ENCODE measurements at places on chromosomes 7 and 10.

DNA sequence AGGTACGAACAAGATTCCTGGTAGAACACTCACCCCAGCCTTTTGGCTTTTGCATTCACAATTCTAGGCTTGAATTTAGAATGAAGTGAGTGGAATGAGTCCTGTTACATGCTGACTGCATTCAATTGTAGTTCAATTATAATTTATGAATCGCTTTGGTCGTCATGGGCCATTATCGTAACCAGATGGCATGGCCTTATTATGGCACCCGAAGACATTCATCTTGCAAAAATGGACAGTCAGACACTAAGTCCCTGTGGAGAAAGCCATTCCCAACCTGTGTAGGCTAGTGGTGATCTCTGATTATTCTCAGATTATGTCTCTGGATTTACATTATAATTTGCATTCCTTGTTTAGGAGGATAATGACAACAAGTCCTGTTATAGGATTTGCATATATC is 292.4 kb upstream of the NPSR1 start:
- no peak for DNase-seq

DNA sequence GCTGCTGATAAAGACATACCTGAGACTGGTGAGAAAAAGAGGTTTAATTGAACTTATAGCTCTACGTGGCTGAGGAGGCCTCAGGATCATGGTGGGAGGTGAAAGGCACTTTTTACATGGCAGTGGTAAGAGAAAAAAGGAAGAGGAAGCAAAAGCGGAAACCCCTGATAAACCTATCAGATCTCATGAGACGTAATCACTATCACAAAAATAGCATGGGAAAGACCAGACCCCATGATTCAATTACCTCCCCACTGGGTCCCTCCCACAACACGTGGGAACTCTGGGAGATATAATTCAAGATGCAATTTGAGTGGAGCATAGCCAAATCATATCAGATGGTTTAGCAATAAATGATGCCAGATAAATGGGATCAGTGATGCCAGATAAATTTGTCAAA is 892.0 kb upstream of the CELF2 start:
- no peak for DNase-seq

- DNase-seq, result no peak
Measured at GRCh38 chr7:2357165-2357564, 2.5 kb downstream of the EIF3B start.

DNA sequence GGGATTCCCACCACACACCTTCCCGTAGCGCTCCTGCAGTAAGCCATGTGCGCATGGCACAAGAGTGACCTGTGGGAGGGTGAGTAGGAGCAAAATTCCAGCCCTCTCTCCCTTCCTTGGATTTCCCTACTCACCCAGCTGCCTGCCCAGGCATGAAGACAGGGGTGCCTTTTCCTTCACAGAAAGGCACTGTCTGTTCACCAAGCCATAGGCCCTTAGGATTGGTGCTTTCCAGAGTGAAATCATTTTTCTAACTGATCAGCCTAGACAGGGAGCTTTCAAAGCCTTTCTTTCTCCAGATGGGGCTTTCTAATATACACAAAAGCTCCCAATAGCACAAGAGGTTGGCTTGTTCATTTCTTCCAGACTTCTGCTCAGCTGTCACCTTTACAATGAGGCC is 79.7 kb downstream of the CTTNBP2 start:
- no peak for DNase-seq

DNA sequence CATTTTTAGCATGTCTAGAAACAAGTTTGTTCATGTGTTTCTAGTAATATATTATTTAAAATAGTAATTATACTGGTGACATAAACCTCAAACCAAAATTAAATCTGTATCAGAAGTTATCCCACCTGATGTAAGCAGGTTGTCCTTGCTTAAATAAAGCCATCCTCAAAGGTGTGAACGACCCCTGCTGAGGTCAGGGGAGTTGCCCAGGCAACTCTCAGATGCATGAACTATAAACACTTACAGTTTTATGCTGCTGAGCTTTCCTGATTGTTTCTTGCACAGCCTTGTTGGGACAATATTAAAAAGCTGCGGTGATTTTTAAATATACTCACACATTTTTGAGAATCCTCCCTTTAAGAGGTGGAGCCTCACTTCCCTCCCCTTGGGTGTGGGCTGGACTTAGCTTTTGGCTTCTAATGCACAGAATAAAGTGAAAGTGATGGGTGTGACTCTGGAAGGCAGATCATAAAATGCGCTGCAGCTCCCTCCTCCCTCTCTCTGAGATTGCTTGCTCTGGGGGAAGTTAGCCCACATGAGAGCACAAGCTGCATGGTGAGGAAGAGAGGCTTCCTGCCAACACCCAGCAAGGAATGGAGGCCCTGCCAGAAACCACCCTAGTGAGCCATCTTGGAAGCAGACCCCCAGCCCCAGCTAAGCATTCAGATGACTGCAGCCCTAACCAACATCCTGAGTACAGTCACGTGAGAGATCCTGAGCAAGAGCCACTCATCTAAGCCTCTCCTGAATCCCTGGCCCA is 152.7 kb downstream of the SKIDA1 start:
- peak; percentile 12 for DNase-seq

GRCh38 chr7:20279979-20280378 is 50.7 kb upstream of the ITGB8 start:
- no peak for DNase-seq

- peak; percentile 33 for DNase-seq
Measured at GRCh38 chr10:51422311-51423120, 276.9 kb downstream of the CSTF2T start.

GRCh38 chr10:5737352-5737751 is 52.7 kb downstream of the TASOR2 start:
- no peak for DNase-seq

DNA sequence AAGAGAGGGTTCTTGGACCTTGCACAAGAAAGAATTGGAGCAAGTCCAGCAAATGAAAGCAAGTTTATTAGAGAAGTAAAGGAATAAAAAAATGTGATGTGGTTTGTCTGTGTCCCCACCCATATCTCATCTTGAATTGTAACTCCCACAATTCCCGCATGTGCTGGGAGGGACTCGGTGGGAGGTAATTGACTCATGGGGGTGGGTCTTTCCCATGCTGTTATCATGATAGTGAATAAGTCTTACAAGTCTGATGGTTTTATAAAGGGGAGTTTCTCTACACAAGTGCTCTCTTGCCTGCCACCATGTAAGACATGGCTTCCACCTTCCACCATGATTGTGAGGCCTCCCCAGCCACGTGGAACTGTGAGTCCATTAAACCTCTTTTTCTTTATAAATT is 39.2 kb upstream of the FZD9 start:
- no peak for DNase-seq

GRCh38 chr10:22369434-22370072 is 24.3 kb downstream of the SPAG6 start:
- peak; percentile 19 for DNase-seq

DNA sequence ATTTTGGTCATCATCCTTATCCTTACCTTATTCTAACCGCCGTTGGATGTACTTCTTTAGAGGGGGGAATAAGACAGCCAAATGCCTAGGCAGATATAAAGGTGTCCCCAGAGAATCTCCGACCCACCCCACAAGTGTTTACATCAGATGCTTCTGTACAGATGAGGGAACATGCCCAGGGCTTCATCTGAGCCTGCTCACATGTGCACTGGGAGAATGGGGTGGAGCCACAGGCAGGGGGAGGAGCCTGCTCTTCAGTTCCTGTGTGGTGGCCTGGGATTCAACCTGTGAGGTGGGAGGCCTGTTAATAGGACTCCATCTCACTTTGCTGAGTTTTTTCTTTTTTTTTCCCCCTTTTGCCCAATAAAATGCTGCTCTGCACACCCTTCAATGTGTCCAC is 27.6 kb upstream of the OPTN start:
- no peak for DNase-seq

DNA sequence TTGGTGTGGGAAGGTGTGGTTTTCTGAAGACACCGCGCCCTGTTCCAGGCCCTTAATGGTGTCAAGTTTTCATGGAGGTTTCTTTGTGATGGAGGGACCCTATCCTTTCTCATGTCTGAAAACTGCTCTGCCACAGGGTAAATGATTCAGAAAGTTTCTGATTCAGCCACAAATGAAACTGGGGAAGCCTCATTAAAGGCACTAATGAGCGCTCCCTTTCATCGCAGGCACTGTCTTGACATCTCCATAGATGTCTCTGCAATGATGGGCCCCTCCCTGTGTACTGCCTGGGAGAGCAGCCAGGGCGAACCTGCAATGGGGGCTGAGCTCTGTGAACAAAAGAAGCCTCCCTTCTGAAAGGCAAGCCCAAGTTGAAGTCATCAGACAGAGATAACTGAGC is 355.3 kb downstream of the PRPF18 start:
- no peak for DNase-seq

DNA sequence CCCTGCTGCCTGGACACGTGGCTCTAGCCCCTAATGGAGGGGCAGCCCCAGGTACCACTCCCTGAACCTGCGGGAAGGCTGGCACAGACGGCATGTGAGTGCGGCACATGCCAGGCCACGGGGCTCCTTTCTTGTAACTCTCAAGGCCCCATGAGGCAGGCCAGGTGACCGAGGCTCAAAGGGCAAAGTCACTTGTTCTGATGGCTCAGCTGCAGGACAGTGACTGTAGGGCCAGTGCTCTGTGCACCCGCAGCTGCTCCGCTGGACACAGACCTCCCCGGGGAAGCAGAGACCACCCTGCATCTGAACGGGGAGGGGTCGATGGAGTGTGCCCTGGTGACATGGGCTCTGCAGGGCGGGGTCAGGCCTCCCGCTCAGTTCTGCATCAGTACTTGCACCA is 55.3 kb downstream of the PTPRE start:
- no peak for DNase-seq

DNA sequence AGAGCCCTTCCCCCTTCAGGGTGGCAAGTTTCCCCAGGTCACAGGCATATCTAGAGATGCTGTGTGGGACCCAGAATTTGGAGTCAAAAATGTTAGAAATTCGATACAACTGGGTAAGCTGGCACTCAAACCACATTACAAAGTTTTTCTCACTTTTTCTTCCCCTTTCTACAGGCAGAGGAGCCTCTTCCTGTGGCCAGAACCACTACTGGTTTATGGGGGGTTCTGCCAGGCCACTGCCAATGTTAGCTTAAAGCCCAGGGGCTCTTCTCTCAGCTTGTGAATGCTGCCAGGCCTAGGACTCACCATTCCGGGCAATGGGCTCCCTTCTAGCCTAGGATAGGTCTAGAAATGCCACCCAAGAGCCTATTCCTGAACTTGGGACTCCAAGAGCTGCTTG is 617.9 kb upstream of the PHF14 start:
- DNase-seq, result no peak

- DNase-seq, result no peak
Measured at GRCh38 chr7:4434306-4434705, 247.8 kb upstream of the FOXK1 start.

DNA sequence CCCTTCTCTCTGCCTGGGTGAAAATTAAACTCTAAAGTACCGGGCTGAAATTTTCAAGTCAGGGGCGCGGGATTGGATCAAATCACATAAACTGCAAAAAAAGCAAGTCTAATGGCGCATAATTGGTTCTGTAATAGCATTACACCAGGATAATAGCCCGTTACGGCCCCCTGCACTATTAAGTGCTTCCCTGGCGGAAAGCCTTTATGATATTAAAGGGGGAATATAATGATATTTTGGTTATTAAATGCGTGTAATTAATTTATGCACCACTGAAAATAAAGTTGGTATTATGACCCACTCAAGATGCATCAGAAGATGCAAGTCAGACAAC is 744 bp upstream of the DRGX start:
- no peak for DNase-seq

DNA sequence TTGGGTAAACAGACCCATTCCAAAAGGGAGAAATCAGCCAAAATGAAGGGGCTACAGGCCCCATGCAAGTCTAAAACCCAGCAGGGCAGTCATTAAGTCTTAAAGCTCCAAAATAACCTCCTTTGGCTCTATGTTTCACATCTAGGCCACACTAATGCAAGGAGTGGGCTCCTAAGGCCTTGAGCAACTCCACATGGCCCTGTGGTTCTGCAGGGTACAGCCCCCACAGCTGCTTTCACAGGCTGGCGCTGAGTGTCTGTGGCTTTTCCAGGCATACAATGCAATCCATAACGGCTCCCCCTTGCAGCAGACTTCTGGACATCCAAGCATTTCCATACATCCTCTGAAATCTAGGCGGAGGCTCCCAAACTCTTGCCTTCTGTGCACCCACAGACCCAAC is 9.0 kb downstream of the TMEM243 start:
- DNase-seq, result no peak

DNA sequence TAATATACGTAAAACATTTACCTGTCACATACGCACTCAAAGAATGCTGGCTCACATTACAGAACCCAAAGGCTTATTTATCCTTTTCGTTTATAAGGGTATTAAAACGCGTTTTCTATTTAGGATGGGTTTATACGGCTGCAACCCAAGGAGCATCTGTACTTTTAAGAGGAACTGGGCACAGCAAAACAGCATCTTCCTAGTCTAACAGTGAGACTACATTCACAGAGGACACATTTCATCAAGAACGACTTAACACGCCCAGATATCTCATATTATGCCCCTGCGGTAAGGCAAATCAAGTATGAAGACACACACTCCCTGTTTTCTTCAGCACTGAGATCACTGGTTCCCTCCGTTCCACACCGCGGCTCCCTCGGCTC is 533 bp upstream of the DMTF1 start:
- DNase-seq, result no peak

- DNase-seq, result no peak
Measured at GRCh38 chr10:28797904-28798371, 120.6 kb downstream of the BAMBI start.

DNA sequence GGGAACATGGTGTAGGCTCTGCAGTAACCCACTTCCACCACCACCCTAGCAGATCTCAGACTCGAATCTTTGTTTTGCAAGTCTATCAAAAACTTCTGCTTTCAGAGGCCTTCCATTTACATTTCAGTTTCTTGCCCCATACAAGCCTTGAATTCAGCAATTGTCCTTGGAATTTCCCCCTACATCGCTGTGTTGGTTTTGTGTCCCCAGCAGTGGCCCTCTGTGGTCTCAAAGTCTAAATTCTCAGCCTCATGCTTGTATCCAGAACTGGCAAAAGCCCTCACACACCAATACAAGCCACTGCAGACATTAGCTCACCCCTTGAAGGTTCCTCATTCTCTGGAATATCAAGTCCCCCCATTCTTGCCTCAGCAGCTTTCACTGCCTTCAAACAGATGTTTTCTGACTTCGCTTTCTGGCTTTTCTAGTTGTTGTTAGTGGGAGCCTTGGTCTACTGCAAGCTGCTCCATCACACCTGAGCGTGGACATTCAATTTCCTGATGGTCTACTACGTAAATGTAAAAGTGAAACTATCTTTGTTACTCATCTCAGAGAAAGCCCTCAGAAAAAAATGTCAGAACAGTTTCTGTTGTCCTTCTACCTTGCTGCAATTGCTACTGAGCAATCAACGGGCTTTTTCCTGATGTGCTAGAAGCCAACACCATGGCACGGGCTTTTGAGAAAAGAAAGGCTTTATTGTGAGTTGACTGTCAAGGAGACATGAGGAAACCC is 1.8 kb upstream of the NUB1 start:
- peak; percentile 33 for DNase-seq

GRCh38 chr10:72076756-72077155 is 11.6 kb downstream of the SPOCK2 start:
- DNase-seq, result no peak

DNA sequence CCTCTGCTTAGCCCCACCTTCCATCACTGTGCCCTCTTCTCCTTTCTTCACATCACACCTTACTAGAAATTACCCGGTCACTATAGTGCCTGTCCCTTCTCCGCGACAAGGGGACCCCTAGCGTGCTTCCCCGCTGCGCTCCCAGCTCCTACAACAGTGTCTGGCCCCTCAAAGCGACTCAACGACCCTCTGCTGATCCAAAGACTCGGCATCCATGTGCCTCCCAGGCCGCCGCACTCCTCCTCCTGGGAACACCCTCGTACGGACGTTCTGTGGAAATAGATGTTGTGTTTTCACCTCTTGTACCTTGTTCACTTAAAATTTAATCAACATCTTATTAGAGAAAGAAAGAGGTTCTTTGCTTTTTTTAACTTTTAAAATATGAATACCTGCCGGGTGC is 463.5 kb downstream of the DNAJB6 start:
- DNase-seq, result no peak
